NCI-H1417 (cell line): ENCODE measurements at places on chromosomes 4 and X.

GRCh38 chr4:59698041-59698440 lies 1502.1 kb upstream of the ADGRL3 start:
- DNase-seq = no peak

- no peak for DNase-seq
These were observed 57.7 kb upstream of the UGT2B7 start for GRCh38 chr4:69038582-69038981.

DNA sequence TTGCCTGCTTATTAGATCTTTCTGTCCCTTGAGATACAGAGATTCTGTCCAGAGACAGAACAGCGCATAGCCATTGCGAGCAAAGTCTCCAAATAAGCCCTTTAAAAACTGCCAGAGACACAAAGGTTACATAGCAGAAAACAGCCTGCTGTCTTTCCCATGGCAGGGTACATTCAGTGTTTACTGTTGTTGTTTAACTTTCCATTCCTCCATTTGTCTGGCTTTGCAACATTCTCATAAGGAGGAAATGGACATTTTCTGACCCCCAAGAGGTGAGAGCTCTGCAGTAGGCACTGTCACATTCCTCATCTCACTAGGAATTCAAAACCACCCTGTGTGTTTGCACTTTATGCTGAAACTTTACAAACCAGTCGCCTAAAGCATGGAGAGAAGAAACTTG lies 48.3 kb downstream of the PDE5A start:
- no peak for DNase-seq

GRCh38 chr4:153479101-153479500 lies 12.9 kb downstream of the TMEM131L start:
- DNase-seq = no peak

DNA sequence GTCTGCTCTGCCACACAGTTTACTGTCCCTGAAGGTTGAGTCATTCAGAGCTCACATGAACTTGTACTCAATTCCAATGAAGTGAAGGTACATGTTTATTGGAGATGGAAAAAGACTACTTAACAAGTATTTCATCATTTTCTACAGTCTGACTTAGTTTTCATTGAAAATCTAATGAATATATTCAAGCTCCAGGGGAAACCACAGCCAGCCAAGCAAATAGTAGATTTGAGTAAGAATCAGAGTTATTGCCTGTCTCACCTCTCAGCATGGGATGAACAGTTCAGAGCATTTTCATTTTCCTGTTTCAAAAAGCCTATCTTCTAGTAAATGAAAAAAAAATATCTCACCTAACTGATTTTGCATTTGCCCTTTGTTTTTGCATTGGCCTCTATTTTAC lies 1249.4 kb upstream of the DIAPH2 start:
- DNase-seq = no peak

DNA sequence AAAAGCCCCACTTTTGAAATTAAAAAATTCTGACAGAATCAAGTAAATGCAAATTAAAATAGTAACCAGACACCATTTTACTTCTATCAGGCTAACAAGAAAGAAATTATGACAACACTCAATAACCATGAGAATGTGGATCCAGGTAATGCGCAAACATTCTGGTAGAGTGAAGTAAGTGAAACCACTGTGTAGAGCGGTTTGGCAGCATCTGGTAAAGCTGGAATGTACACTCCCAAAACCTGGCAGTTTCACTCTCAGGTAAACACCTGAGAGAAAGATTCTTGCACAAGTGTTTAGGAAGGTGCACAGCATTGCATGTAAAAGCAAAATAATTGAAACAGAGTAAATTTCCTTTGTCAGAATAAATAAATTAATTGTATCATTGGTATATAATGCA lies 81.8 kb downstream of the TRIML1 start:
- no peak for DNase-seq

- DNase-seq = no peak
These were observed 45.8 kb downstream of the KDR start for GRCh38 chr4:55079451-55080173.

- no peak for DNase-seq
These were observed 24.2 kb downstream of the GPRIN3 start for GRCh38 chr4:89283226-89284009.

DNA sequence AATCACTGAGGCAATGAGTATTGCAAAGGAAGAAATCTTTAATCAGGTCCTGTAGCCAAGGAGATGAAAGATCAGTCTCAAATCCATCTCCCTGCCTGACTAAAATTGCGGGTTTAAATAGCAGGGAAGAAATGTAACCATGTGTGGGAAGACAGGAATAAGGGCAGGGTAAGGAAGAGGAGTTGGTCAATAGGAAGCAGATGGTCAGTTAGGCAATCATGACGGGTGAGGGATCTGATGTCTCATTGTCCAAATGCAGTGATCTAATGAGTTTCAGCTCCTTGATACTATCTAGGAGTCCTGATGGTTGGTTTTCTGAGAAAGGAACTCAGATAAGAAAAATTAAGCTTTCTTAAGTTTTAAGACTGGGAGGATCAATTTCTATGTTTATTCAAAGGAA lies 200.8 kb downstream of the SPATA18 start:
- no peak for DNase-seq

DNA sequence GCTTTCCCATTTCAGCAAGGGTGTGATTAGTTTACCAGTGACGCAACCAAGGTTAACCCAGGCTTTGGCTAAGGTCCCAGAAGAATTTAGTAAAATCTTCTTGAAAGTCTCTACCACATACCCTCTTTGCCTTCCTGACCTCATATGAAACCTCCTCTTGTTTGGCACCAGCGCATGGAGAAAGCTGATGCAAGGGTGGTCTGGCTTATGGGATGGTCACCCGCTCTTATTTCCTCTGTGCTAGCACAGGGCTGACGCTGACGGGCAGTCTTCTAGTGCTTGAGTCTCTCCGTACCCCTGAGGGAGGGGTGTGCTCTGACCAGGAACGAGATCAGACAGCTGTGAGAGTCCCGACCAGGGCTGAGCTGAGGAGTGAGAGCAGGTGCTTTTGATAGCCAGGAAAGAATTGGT lies 137.6 kb downstream of the TENM3 start:
- no peak for DNase-seq

GRCh38 chrX:126124721-126125120 lies 41.4 kb downstream of the DCAF12L2 start:
- no peak for DNase-seq

DNA sequence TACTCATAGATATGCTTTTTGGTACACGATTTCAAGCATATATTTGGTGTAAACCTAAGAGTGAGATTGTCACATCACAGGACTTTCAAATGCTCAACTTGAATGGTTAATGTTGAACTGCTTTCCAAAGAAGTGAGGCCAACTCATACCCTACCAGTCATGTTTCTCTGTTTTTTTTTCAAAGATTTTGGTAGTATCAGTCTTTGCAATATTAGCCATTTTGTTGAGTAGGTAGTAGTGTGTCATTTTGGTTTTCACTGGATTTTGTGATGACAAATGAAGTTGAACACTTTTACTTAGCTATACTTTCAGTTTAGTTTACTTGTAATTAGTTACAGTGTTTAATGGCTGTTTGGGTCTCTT lies 12.5 kb upstream of the HS3ST1 start:
- no peak for DNase-seq

DNA sequence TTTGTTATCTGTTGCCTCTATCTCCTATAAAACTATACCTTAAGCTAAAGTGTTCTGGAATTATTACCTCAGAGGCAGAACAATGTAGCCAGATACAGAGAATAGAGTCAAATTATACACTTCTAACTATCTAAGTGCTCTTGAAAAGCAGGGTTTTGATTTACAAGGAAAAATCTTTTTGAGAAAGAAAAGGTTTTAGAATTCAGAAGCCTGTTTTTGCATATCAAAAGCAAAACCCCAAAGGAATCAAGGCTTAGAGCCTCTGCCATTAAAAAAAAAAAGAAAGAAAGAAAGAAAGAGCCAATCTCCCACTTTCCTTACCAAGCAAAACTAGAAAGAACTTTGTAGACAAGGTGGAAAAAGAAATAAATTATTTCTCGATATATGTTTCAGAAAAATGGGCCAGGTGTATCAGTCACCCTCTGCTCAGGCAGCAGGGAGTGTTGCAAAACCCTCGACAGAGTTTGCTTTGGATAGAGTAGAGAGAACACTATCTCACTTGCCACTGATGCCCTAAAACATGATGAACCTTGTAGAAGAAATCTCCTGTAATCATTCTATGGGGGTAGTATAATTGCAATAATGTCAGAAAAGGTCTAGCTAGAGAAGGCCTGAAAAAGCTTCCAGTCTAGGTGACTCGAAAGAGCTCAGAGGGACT lies 318.3 kb downstream of the PCDH10 start:
- no peak for DNase-seq
